Mesothelial cell of epicardium (in vitro differentiated cells): ENCODE measurements at places on chromosomes 12 and 14. TPM values are rescaled to one million over a fixed set of nuclear protein-coding genes. Genes with fewer than 3 reads are reported as not detected.

- no peak for DNase-seq
Measured at GRCh38 chr12:123396954-123397353, 13.0 kb downstream of the KMT5A start.

The PIK3C2G gene
- 2.6 to 4.1 TPM (median 2.7 TPM) in 3 replicates for total RNA-seq

The TCTN2 gene
- total RNA-seq: 15.7 to 16.8 TPM (median 16.8 TPM) in 3 replicates

The C12orf56 gene
- total RNA-seq: 0.41 to 0.93 TPM (median 0.45 TPM) in 3 replicates

DNA sequence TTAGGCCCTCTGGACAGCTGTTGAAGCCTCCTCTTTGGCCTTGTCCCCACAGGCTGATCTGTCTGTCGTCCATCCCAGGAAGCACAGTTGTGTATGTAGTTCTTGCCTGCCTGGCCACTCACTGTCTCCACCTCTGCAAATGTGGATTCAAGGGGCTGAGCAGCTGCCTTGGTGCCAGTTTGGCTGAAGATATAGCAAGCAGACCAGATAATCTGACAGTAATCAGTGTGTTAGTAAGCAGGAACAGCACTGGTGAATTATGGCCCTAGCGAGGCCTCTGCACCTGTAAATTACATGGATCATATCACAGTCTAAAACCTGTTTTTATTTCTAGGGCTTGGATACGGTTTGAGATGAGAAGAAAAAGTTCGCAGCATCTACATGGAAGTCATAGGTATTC lies 282.5 kb upstream of the NOS1 start:
- DNase-seq: no peak

GRCh38 chr14:55416866-55417265 lies 5.2 kb upstream of the ATG14 start:
- DNase-seq: no peak

- no peak for DNase-seq
Measured at GRCh38 chr12:10182354-10183049, 3.7 kb downstream of the TMEM52B start.

- no peak for DNase-seq
Measured at GRCh38 chr12:75702477-75703093, 191.2 kb upstream of the KRR1 start.
